ENCODE measurements at places on chromosomes 7 and 10.

DNA sequence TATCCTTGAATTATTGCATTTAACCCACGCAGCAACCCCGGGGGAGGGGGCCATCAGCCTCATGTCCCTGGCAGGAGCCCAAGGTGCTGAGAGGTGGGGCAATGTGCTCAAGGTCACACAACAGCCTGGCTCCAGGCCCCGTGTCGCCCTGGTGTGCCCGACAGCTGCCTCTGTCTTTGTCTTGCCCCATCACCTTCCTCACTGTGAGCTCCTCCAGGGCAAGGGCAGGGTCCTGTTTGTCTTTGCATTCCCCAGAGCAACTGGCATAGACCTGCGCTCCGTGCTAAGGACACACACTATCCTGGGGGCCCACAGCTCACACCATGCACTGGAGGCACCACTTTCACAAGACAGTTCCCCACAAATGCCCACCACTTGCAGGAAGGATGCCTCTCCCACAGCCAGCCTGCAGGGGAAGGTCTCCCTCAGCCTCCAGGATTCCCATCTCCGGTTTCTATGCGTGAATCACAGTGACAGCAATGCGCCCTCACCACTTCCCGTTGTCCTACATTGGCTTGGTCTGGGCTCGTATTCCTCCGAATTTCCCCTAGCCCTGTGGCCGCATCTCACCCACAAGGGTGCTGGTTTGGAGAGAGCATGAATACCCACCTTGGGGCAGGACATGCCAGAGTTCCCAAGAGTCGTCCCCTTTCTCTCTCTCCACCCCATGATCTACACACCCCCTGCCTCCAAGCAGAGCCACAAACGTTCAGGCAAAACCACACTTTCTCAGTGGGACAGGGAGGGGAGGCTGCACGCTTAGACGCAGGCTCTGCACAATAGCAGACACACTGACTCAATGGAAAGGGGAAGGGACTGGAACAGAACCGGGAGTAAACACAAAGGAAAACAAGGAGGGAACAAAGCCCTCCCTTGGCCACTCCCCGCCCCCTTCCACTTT lies 10.3 kb downstream of the ITPRIP start:
- H3K4me1 ChIP-seq: peaks cover 55% of the 10 kb centered on the region
- H3K36me3 ChIP-seq: peaks cover 83% of the 10 kb centered on the region
- peak overlapping the region; percentile 18 for H3K27ac ChIP-seq
- no peak for DNase-seq
- H3K4me3 ChIP-seq: no peak overlapping the region

DNA sequence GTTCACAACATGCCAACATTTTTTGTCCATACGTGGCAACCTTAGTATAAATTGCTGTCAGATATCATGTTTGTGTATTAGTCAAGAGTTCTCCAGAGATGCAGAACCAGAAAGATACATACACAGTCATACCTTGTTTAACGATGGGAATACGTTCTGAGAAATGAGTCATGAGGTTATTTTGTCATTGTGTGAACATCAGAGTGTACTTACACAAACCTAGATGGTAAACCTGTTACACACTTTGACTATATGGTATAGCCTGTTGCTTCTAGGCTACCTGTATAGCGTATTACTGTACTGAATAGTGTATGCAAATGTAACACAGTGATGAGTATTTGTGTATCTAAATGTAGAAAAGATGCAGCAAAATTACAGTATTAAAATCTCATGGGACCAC lies 22.3 kb downstream of the ZNF518A start:
- no peak overlapping the region for H3K4me3 ChIP-seq
- H3K4me1 ChIP-seq: no peaks in the 10 kb centered on the region
- no peak for DNase-seq

- H3K36me3 ChIP-seq: peaks cover 17% of the 10 kb centered on the region
- peaks cover 9% of the 10 kb centered on the region for H3K4me1 ChIP-seq
- H3K27me3 ChIP-seq: no peaks in the 10 kb centered on the region
- no peak overlapping the region for H3K4me3 ChIP-seq
- H3K27ac ChIP-seq: no peak overlapping the region
Observed at GRCh38 chr7:4878336-4879335, 4.9 kb downstream of the RADIL start.

DNA sequence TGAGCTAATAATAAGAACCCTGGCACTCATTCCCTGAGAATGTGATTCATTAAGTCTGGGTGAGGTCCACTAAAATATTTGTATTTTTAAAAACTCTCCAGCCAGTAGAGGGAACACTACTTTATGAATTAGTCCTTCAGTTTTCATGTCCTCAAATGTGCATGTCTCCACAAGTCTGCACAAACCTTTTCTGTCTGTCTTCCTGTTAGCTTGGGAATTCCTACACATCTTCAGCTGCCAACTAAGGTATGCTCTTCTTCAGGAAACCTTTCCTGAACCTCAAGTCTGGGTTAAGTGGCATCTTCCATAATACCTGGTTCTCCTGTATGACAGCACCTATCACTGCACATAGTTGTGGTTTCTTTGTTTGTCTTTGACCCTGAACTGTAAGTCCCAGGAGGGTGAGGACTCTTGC lies 119.6 kb upstream of the MKX start:
- DNase-seq: no peak
- H3K4me3 ChIP-seq: no peak overlapping the region
- no peaks in the 10 kb centered on the region for H3K4me1 ChIP-seq
- no peaks in the 10 kb centered on the region for H3K27me3 ChIP-seq
- no peak overlapping the region for H3K27ac ChIP-seq
- no peaks in the 10 kb centered on the region for H3K36me3 ChIP-seq

GRCh38 chr7:150958062-150958552 lies 20.0 kb downstream of the KCNH2 start:
- H3K27ac ChIP-seq: peak overlapping the region; percentile 99
- no peak for DNase-seq
- H3K4me3 ChIP-seq: no peak overlapping the region

DNA sequence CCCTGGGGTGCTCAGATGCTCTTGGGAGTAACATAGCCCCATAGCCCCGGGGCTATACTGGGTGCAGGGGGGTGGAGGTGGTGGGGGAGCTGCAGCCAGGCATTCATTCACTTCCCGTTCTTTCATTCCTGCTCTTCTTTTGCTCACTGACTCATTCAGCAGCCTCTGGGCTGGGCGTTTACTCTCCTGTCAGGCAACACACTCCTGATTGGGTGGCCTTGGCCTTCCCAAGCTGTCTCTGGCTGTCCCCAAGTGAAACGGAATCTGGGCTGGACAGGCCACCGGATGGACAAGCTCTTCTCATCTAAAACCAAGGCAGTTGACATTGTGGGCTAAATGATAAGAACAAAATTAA lies 34.6 kb downstream of the CHST3 start:
- no peaks in the 10 kb centered on the region for H3K36me3 ChIP-seq
- H3K27ac ChIP-seq: no peak overlapping the region
- H3K27me3 ChIP-seq: peaks cover 9% of the 10 kb centered on the region
- H3K4me3 ChIP-seq: no peak overlapping the region

DNA sequence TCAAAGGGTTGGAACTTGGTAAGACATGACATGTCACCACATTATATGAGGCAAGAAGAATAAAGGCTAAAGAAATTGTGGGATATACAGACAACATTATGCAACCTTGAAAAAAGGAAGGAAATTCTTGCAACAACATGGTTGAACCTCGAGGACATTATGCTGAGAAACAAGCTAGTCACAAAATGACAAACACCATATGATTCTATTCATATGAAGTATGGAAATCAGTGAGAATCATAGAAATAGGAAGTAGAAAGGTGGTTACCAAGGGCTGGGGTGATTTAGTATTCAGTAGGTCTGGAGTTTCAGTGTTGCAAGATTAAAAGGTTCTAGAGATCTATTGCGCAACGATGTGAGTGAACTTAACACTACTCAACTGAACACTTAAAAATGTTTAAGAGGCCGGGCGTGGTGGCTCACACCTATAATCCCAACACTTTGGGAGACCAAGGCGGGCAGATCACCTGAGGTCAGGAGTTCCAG lies 126.9 kb upstream of the TBX20 start:
- no peaks in the 10 kb centered on the region for H3K36me3 ChIP-seq
- no peak for DNase-seq
- H3K27me3 ChIP-seq: peaks cover 6% of the 10 kb centered on the region
- H3K4me3 ChIP-seq: no peak overlapping the region
- H3K4me1 ChIP-seq: no peaks in the 10 kb centered on the region
- H3K27ac ChIP-seq: no peak overlapping the region

DNA sequence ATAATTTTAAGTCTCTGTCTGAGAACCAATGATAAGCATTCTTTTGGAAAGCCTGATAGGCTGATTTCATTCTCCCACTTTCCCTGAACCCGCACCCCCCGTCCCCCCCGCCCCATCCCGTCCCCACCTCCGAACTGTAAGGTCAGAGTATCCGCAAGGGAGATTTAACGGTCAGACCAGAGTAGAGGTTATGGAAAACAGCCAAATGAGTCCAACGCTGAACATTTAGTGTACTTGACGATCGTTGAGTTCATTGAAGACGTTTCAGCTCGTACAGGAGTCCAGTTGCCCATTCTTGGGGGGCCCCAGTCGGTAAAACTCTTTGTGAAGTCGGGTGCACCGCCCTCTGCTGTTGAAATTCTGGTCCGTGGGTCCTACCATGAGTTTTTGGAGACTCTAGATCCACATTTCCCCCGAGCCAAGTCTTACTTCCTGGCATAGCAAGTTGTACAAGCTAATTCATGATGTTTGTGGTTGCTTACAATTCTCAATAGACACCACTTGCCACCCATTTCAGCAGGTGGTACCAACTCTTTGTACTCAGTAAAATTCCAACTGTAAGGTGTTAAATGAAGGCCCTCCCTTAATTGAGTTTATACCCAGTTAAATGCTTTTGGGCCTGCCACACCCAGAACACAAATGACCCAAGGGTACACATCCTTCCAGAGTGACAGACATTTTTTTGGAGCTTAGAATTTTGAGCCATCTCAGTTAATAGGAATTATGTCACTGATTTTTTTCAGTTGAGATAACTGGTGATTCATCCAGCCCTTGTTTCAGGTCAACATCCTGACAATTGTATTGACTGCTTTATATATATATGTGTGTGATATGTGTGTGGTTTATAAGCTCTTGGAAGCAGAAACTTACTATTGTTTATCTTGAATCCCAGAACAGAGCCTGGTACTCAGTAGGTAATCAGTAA lies 1.2 kb downstream of the MARCHF5 start:
- H3K4me3 ChIP-seq: peak overlapping the region; percentile 97
- DNase-seq: peak; percentile 49
- peaks cover 26% of the 10 kb centered on the region for H3K36me3 ChIP-seq
- H3K4me1 ChIP-seq: peaks cover 5% of the 10 kb centered on the region

DNA sequence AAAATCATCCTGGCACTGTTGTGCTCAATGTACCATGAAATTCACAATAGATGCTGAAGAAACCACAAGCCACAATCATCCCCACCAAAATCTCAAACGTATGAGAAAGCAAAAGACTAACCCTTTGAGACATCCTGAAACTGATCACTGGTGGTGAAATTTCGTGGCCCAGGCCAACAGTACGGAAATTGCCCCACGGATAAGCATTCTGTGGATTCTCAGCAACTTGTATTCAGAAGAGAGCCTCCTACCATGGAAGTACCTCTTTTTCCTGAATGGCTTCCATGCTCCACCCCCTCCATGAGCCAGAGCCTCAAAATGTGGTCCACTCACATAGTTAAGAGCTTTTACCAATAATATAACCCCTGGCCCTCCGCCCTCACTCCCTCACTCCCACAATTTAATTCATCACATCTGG lies 163.9 kb upstream of the AUTS2 start:
- no peaks in the 10 kb centered on the region for H3K4me1 ChIP-seq
- no peak for DNase-seq
- H3K36me3 ChIP-seq: no peaks in the 10 kb centered on the region
- H3K27me3 ChIP-seq: no peaks in the 10 kb centered on the region

- no peaks in the 10 kb centered on the region for H3K4me1 ChIP-seq
- H3K27me3 ChIP-seq: peaks cover 3% of the 10 kb centered on the region
- no peak overlapping the region for H3K27ac ChIP-seq
- H3K36me3 ChIP-seq: no peaks in the 10 kb centered on the region
- peak; percentile 29 for DNase-seq
Observed at GRCh38 chr7:104272767-104273384, 55.5 kb upstream of the LHFPL3 start.

- no peak overlapping the region for H3K4me3 ChIP-seq
- no peaks in the 10 kb centered on the region for H3K36me3 ChIP-seq
- H3K27me3 ChIP-seq: no peaks in the 10 kb centered on the region
- H3K4me1 ChIP-seq: no peaks in the 10 kb centered on the region
- H3K27ac ChIP-seq: no peak overlapping the region
- no peak for DNase-seq
Observed at GRCh38 chr10:6957851-6958250, 377.8 kb upstream of the PRKCQ start.

GRCh38 chr10:12733271-12733670 lies 268.2 kb downstream of the CCDC3 start:
- DNase-seq: no peak
- H3K4me3 ChIP-seq: no peak overlapping the region
- peaks cover 33% of the 10 kb centered on the region for H3K27me3 ChIP-seq
- no peaks in the 10 kb centered on the region for H3K36me3 ChIP-seq
- no peak overlapping the region for H3K27ac ChIP-seq

DNA sequence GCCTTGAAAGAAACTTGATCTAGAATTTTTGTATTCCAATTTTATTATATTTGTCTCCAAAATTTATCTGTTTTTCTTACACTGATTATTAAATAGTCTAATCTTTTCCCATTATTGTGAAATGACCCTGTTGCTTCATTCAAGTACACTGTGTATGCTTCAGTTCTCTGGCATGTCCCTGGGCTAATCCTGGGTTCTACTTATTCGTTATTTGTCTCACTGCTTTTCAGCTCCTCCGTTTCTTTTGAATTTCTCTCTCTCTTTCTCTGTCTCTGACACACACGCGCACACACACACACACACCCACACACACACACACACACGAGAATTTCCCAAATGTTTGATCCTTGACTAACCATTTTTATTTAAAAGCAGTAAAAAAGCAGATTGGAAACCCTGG lies 768.6 kb downstream of the NRG3 start:
- no peaks in the 10 kb centered on the region for H3K27me3 ChIP-seq
- H3K4me3 ChIP-seq: no peak overlapping the region
- no peaks in the 10 kb centered on the region for H3K4me1 ChIP-seq
- no peak overlapping the region for H3K27ac ChIP-seq
- H3K36me3 ChIP-seq: no peaks in the 10 kb centered on the region

- H3K27me3 ChIP-seq: peaks cover 43% of the 10 kb centered on the region
- no peaks in the 10 kb centered on the region for H3K36me3 ChIP-seq
- H3K4me3 ChIP-seq: no peak overlapping the region
- H3K4me1 ChIP-seq: no peaks in the 10 kb centered on the region
Observed at GRCh38 chr7:138935465-138936011, 45.7 kb downstream of the KIAA1549 start.

DNA sequence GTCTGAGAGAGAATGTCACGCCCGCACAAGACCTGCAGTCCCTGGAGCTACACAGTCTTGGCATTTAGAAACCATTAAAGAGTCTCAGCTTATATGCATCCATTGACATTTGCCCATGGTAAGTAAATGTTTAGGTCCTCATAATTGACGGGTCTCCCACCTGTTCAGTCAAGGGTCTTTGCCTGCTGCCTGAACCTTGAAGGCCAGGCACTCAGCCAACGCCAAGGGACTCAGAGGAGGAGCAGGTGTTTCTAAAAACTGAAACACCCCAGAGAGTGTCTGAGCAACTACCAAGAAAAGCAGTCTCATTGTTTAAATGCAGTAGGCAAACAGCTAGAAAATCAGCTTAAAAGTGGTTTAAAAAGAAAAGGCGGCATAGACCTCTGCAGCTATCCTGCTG lies 264.7 kb upstream of the AKR1E2 start:
- peaks cover 4% of the 10 kb centered on the region for H3K4me1 ChIP-seq
- H3K36me3 ChIP-seq: no peaks in the 10 kb centered on the region
- H3K27me3 ChIP-seq: peaks cover 10% of the 10 kb centered on the region
